ENCODE measurements at places on chromosomes 3 and 15.

- DNase-seq = no peak
These were observed 54.5 kb downstream of the CPN2 start for GRCh38 chr3:194296454-194297263.

GRCh38 chr3:190307164-190307545, 15.1 kb downstream of the CLDN1 start:
- DNase-seq = no peak

GRCh38 chr3:15979900-15980299, 182.1 kb upstream of the ANKRD28 start:
- DNase-seq = no peak

DNA sequence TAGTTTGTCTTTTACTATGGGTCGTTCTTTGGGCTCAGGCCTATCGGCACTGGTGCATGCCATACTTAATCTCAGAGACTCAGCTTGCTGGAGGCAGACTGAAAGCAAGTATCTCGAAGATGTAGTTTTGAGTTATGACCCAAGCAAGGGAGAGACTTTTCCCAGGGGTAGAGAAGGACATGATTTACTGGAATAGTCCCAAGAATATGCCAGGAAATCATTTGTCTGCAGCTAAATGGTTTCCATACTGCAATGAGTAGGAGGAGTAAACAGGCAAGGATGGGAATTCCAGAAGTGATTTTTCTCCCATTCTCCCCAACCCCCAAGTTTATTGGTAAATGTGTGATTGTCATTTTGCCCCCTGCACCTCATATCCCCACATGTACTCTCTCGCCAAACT, 35.4 kb upstream of the LACTB start:
- DNase-seq = no peak

GRCh38 chr15:83998486-83998885, 237.1 kb upstream of the GOLGA6L4 start:
- DNase-seq = no peak

GRCh38 chr15:49255966-49256759, 86.1 kb downstream of the GALK2 start:
- no peak for DNase-seq

GRCh38 chr15:40857601-40858341, 13.9 kb downstream of the SPINT1 start:
- DNase-seq = peak; percentile 64

GRCh38 chr3:99895703-99896441, 78.2 kb downstream of the CMSS1 start:
- DNase-seq = no peak

DNA sequence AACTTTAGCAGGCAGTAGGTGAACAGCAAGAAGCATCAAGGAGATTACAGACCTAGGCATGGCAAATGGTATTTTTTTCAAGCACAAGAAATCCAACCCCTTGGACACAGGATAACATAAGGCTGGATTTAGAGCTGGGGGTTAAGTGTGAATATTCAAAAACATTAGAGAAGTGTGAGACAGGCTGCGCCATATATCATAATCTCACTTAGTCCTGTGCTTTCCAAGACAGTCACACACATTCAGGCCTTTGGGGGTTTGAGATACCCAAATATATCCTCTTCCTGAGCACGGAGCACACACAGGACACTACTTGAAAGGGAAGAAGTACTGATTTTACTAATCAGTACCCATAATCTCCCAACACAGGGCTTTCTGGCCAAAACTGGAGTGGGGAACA, 83.0 kb upstream of the CLDN18 start:
- DNase-seq = no peak

- no peak for DNase-seq
These were observed 4.4 kb upstream of the DLG1 start for GRCh38 chr3:197302696-197303341.

GRCh38 chr3:186628756-186629155, 11.4 kb upstream of the FETUB start:
- DNase-seq = no peak

DNA sequence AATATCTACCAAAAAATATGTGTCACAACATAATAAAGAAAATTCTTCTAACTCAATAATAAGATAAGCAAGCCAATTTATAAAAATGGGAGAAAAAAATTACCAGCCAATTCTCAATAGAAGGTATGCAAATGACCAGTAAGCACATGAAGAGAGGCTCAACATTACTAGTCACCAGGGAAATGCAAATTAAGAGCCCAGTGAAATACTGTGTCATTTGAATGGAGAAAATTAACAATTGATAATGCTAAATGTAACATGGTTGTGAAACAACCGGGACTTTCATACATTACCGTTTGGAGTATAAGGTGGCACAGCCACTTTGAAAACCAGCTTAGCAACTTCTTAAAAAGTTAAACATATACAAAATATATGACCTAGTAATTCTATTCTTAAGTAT, 460.7 kb downstream of the IGSF11 start:
- no peak for DNase-seq

DNA sequence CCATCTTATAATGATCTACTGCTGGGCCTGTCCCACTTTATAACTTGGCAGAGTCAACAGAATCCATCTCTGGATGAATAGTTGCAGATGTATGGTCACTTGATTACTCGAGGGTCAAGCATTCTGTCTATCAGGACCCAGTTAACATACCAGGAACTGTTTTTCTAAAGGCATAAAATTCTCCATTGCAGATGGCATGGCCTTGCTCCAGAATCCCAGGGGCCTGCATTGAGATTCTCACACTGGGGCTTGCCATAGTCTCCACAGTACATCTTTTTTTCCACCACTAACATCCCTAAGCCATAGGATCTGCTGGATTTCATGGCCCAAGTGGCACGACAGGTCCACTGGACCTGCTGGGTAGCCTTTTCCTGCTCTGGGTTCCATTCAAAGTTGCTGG, 68.5 kb upstream of the CACNA1D start:
- DNase-seq = no peak

GRCh38 chr3:44414517-44415090, 62.9 kb downstream of the ZNF445 start:
- DNase-seq = no peak

GRCh38 chr3:47266709-47267489, 15.7 kb downstream of the KIF9 start:
- no peak for DNase-seq

GRCh38 chr15:99054025-99054387, 46.4 kb upstream of the PGPEP1L start:
- no peak for DNase-seq

GRCh38 chr3:113275258-113275556, 63.9 kb downstream of the BOC start:
- DNase-seq = no peak

GRCh38 chr15:85616549-85617110, 178.1 kb downstream of the KLHL25 start:
- DNase-seq = no peak

GRCh38 chr3:127961963-127962362, 46.9 kb downstream of the KBTBD12 start:
- no peak for DNase-seq

GRCh38 chr3:126460381-126460780, 15.3 kb downstream of the ZXDC start:
- DNase-seq = no peak

GRCh38 chr3:129624347-129625071, 18.0 kb upstream of the PLXND1 start:
- no peak for DNase-seq

- no peak for DNase-seq
These were observed 326.3 kb upstream of the TPRG1 start for GRCh38 chr3:188845514-188845913.

GRCh38 chr15:33209575-33210481, 15.3 kb upstream of the FMN1 start:
- DNase-seq = no peak

GRCh38 chr15:96360581-96361308, 30.2 kb downstream of the NR2F2 start:
- no peak for DNase-seq

DNA sequence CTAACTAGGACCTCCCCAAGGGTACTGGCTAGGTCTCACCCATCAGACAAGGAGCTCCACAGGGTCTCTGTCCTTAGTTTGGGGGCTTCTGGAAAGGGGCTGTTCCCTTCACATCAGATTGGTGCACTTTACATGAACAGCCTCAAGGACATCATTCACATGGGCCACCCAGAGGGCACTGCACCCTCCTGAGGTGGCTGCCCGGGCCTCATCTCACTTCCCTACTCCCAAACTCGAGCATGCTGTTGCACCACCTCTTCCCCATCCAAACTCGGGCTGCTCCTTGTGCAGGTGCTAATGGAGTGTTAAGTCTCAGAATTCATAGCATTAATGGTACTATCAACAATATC, 48.1 kb downstream of the RAB11A start:
- no peak for DNase-seq
